ENCODE measurements at places on chromosomes 4 and X.

- DNase-seq: no peak
Measured at GRCh38 chr4:141028024-141028529, 105.2 kb downstream of the RNF150 start.

- DNase-seq: no peak
Measured at GRCh38 chrX:56314334-56314733, 82.2 kb downstream of the KLF8 start.

DNA sequence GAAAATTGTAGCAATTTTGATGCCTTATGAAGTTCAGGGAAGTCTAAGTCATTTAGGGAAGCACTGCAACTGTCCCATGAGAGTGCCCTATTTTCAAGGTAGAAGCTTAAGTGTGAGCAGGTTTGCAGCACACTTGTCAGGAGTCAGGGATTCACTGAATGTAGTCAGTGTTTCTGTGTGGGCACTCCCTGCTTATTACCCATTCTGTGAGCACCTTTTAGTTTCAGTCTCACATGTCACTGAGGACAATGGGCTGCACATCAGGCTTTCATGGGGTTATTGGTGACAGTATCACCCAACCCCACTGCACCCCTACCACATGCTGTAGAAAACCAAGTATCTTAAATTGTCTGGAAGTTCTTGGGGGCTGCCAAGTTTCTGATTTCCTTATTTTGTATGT is 2.9 kb upstream of the CCNG2 start:
- DNase-seq: no peak

DNA sequence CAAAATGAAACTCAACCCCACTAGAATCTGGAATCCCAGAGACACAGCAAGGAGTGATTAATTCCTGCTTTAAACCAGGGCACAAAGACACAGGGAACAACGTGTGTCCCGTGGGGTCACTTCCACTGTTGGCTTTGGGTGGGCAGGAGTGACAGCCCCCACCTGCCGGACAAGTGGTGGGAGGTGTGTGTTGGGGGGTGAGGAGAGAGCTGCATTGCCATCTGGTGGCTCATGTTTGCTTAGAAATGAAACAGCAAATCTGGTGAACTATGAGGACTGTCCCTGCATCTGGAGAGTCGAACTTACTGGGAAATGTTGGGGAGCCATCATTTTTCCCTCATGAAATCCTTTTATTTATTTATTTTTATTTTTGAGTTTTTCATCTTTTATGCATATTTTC is 75.9 kb upstream of the AFAP1 start:
- DNase-seq: no peak

GRCh38 chr4:184318852-184319251 is 101.2 kb upstream of the ENPP6 start:
- no peak for DNase-seq

DNA sequence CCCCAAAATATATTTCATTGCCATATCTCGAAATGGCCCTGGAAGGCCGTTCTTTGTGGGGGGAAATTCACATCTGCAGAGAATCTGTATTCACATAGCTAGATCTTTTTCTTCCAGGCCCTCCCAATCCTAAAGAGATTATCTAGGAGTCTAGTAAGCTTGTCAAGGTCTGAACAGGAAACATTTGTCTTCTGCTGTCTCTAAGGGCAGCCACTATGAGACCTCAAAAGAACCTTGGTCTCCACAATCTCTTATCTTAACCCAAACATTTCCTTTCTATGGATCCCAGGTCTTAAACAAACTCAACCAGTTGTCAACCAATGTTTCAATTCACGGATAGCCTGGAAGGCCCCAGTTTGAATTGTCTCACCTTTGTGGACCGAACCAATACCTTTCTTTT is 45.0 kb downstream of the CRLF2 start:
- DNase-seq: no peak

DNA sequence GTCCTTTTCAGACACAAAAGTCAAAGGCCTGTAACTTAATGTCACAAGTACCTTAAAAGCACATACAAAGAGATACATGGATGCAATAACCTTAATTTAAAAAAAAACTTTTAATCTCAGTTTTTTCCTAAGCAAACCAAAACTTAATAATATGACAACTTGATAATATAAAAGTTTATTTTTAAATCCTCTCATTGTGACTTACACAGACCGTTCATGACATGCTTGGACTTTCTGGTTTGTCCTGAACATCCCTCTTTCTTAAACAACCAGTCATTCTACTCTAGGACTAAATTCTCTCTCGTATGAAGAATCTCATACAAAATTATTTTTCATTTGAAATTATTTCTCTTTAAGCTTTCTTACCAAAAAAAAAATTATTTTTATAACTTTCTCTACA is 43.1 kb upstream of the CYP2U1 start:
- DNase-seq: no peak

- DNase-seq: no peak
Measured at GRCh38 chr4:16609170-16609758, 289.2 kb downstream of the LDB2 start.

DNA sequence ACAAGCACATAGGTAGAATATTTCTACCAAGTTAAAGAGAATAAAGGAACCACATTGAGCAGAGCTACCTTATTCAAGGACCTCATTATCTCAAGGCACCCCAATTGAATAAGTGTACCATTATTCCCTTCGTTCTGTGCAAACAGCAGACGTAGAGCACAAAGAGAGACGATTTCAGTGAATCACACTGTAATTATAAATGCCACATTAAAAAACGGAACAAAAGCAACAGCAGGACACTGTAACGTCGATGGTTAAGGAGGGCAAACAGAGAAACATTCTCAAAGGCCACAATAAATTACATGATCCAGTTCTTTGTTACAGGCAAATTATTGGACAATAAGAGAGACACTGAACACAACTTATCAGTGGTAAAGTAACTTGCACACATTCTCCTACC is 644.1 kb upstream of the TENM3 start:
- DNase-seq: no peak

- DNase-seq: no peak
Measured at GRCh38 chr4:153816542-153816941, 27.7 kb upstream of the SFRP2 start.

- DNase-seq: no peak
Measured at GRCh38 chrX:7054219-7055216, 93.0 kb upstream of the STS start.

GRCh38 chrX:129572422-129572821 is 32.4 kb downstream of the OCRL start:
- DNase-seq: no peak
